Sciatic nerve (tissue), 2 donors: ENCODE measurements at places on chromosomes 2 and 18.
A peak's percentile ranks its signal among the peaks of the same experiment; 100 is the strongest.

- DNase-seq: no peak
Observed at GRCh38 chr18:44198612-44199284, 481.9 kb upstream of the SETBP1 start.

DNA sequence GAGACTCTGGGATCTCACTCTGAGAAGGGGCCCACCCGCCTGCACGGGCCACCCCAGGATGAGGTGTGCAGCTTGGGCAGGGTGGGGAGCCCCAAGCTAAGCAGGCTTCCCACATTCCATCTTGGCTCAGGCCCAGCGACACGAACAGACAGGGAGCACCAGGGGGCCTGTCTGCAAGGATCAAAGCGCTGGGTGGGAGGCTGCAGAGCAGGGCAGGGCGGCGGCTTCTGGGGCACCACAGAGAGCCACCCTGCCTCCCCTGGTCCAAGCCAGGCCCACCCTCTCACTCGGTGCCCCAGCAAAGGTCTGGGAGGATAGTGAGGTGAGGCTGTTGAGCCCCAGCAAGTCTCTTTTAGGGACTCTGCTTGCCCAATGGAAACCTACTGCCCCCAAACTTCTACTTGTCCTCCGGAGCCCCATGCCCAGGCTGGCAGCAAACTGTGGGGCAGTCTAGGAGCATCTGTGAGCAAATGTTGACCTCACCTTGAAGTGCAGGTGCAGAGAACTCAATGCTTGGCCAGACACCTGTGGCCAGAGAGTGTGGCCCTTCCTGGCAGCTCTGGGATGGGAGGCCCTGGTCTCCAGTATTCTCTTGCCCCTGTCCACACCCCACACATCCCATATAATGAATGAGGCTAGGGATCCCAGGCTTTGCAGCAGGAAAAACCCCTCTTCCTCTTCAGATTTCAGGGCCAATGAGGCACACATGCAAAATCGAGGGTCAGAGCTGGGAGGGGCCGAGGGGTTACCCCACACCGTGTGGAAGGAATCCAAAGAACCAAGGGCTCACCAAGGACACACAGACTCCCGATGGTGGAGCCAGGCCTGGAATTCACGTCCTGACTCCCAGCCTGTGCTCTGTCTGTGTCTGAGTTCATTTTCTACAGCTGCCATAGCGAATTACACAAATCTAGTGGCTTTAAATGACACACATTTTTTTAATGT lies 18.8 kb upstream of the GLI2 start:
- DNase-seq: peak; percentile 48

GRCh38 chr18:36066686-36067054 lies 689 bp downstream of the RPRD1A start:
- DNase-seq: no peak

DNA sequence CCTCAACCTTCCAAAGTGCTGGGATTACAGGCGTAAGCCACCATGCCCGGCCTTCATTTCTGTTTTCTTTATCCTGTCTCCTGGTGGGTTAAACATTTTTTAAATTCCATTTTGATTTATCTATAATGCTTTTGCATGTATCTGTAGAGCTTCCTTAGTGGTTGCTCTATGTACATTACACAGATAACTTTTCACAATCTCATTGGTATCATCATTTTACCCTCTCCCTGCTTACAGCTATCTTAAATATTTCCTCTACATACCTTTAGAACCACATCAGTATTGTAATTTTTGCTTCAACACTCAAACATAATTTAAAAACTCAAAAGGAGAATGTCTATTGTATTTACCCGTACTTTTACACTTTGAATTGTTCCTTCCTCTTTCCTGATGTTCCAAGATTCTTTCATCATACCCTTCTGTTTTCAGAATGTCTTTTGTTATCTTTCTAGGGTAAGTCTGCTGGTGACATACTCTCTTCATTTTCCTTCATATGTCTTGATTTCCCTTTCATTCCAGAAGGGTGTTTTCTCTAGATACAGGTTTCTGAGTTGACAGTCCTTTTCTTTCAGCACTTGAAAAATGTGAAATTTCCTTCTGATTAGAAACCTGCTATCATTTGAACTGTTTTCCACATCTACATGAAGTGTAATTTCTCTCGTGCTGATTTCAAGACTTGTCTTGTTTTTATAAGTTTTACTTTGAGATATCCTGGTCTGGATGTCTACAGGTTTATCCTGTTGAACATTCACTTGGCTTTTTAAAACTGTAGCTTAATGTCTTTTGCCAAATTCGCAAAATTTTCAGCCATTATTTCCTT lies 21.9 kb downstream of the PPP3R1 start:
- DNase-seq: no peak

DNA sequence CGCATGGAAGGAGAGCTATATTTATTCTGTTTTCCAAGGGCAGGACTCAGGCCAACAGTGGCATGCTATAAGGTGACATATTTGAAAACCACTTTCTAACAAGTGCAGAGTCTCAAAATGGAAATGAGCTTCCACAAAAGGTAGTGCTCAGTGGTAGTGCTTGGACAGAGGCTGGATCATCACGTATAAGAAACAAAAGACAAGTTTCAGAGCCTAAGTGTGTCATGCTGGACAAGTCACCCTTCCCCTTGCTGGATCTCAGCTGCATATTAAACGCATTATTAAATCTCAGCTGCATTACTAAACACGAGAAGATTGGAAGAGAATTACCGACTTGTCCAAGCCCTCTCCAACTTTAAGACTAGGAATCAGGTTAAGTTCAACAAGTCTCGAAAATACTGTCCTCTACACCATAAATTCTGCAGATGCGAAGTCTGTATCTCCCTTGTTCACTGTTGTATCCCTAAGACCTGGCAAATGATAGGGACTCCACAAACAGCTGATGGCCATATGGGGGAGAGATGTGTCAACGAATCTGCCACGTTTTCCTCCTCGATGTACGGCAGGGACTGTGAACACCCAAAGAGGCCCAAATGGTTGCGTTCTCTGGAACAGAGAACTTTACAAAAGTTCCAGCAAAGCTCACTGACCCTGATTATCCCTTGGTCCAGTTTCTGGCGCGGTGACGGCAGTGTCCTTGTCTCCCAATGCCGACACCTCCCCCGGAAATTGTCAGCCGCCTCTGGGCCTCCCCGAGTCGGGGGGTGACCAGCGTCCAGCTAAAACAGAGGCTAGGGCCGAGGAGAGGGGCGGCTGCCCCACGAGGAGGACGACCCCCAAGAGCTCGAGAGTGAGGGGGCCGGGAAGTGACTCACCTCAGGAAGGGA lies 611 bp downstream of the NOL10 start:
- DNase-seq: peak; percentile 68

GRCh38 chr2:11482473-11483035 lies 16.6 kb upstream of the E2F6 start:
- DNase-seq: no peak

GRCh38 chr2:237351796-237352195 lies 62.2 kb downstream of the COL6A3 start:
- DNase-seq: no peak

DNA sequence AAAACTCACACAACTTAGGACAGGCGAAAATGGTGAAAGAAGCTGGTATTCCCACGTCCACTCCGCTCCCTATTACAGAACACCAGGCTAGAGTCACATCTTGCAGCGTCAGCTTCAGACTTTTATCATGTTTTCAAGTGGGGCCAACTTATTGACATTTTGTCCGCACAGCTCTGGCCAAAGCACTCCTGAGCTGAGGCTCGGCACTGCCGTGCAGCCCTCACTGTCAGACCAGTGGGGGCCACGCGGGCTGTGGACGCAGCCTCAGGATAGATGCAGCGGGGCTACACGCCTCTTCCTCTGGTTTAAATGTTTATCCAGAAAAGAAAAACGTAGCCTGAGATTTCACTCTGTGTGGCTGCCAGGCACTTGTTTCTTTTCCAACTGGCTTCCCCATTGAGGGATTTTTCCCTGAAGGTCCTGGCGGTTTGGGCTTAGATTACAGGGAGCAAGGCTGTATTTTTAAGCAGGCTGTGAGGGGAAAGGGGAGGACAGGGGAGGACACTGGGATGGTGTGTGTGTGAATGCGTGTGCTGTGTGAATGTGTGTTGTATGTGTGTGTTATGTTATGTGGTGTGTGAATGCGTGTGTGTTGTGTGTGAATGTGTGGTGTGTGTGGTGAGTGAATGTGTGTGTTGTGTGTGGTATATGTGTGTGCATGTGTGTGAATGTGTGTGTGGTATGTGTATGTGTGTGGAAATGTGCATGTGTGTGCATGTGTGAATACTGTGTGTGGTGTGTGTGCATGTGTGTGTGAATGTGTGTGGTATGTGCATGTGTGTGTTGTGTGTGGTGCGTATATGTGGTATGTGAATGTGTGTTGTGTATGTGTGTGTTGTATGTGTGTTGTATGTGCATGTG lies 267.6 kb downstream of the DCDC2C start:
- no peak for DNase-seq

- DNase-seq: no peak
Observed at GRCh38 chr18:44033144-44033701, 647.5 kb upstream of the SETBP1 start.

- DNase-seq: no peak
Observed at GRCh38 chr2:12014088-12014960, 267.9 kb downstream of the LPIN1 start.

DNA sequence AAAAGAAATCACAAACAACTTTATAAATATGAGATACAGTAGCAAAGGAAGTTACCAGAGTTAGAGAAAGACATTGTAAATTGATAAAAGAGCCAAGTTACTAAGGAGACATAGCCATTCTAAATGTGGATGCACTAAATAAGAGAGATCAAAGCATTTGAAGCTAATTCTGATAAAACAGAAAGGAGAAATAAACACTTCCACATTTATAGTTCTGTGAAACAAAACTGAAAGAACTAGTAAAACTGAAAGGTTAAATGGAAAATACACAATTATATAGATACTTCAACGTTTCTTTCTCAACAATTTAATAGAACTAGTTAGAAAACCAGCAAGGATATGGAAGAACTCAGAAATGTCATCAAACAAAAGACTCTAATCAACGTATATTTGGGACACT lies 309.0 kb upstream of the CDH2 start:
- no peak for DNase-seq

DNA sequence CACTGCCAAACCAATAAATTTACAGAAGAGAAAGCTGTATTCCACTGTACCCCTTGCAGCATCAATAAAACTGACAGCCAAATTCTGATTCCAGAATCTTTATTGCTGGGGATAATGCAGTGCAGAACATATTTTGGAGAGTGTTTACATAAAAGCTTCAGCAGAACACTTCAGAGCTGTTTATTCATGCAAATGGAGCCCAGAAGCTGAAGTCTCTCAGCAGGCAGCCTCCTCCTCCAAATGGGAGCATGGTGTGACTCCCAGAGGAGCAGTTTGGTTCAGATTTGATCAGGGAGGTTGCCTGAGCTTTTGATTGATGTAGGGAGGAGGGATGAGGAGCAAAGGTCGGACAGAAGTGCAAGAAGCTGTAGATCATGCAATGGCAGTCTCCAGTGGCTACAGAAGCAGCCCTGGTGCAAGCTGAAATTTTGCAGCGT lies 22.4 kb downstream of the LHCGR start:
- DNase-seq: no peak

DNA sequence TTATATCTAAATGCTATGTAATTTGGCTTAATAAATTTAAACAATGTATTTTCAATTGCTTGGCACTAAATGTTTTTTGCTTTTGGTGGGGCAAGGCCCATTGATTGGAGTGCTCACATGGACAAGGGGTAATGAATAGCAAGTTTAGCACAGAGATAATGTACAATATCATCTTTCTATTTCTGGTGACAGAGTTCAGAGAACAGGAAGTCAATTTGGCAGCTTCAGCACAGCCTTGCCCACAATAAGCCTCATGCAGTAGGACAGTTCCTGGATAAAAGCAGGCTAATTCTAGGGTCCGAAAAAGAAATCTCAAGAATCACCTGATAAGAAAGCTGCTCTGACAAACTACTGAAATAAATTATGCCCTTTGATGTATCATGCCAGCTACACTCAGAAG lies 443.9 kb upstream of the FSHR start:
- no peak for DNase-seq

DNA sequence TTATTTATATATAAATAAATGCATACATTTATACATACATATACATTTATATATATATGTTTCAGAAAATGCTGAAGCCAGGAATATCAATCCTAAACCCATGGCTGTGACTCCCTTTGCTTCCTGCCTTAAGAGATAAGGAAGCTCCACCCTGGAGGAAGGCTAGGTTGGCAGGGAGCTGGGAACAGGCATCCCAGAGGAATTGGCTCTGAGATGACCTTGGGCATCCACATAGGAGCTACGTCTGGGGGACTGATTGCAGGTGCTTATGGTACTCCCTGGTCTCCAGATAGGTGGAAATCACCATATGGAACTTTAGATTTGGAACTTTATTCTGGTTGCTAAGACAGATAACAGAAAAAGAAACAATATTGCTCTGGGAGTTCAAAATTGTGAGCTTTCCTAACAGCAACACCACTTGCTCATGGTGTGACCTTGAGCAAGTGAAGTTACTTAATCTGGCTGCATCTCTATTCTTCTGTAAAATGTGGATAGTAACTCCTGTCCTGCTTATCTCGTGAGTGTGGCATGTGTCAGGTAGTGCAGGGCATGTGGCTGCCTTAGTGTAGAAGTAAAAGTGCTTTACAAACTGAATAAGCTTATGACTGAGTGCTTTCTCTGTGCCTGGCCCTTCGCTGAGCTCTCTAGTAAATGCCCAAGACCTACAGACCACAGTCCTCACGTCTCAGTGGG lies 341.0 kb downstream of the MEIS1 start:
- no peak for DNase-seq

DNA sequence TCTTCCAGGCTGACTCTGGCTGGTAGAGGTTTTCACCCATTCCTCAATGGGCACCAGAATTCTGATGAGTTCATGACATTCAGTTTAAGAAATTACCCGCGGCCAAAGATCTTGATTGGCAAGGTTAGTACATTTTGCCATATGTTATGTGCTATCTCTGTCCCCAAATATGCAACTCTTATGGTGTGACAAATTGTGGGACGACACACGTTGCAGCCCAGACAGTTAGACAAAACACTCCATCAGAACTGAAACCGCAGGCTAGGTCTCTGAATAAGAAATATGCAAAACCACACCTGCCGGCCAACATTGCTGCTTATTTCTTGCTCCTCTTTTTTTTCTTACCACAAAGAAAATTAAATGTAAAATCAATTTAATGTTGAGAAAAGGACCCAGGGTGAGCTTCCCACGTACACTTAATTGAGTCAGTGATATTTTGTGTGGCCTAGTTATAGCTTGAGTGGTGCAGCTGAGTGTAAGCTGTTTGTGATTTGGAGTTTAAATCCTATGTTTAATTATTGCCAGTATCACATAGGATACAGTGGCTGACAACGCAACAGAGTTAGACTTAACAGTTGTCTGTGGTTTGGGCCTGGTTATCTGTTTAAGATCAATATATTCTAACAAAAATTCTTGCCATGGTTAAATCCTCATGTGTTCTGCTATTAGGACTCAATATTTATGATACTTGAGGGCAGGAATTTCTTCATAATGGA lies 35.7 kb upstream of the LTBP1 start:
- DNase-seq: no peak

DNA sequence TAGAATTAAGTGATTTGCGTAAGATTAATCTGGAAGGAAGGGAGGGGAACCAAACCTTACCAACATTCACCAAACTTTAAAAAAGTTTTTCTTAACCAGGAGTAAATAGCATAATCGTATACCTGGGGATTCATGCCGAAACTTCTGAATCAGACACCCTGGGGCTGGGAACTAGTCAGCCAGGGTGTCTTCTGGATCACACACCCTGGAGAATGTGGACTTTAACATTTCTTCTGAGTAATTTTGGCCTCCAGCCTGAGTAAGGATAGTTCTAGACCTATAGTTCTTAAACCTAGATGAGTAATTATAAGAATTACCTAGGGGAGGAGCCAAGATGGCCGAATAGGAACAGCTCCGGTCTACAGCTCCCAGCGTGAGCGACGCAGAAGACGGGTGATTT lies 44.1 kb upstream of the MEIS1 start:
- DNase-seq: no peak
